Fibroblast of lung (primary cell): ENCODE measurements at places on chromosomes 12 and 14. TPM values are rescaled to one million over a fixed set of nuclear protein-coding genes. Genes with fewer than 3 reads are reported as not detected.
A peak's percentile ranks its signal among the peaks of the same experiment; 100 is the strongest.

COCH gene
- total RNA-seq: 0.33 and 0.51 TPM in 2 replicates

SLC25A47 gene
- under 0.01 TPM in 1 of 2 replicates, not detected in the other for total RNA-seq

GRCh38 chr14:31835049-31835448 is 242.1 kb upstream of the ARHGAP5 start:
- no peak for DNase-seq

DNA sequence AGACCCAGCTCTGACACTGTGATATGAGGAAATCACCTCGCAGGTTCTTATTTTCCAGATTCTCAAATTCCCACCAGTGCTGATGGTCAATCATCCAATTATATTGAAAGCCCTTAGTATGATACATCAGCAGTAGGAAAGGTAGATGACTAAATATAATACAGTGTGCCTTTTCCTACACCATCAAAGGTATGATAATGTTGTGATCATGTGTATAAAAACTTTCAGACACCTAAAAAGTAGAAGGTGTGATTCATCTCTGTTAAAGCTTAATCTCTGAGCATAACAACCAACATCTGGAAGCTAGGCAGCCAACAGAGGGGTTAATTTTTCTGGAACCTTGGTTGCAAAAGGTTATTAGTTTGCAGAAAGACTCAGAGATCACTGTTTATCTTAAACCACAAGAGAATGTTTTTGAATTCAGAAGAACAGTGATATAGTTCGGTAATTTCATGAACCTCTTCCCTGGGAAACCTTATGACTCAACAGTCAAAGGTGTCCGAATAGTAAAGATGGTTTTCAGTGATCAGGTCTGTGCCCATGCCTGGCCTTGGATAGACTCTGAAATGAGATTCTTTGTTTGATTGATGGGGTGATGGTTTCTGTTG is 122.5 kb downstream of the ETV6 start:
- peak; percentile 80 for DNase-seq

DNA sequence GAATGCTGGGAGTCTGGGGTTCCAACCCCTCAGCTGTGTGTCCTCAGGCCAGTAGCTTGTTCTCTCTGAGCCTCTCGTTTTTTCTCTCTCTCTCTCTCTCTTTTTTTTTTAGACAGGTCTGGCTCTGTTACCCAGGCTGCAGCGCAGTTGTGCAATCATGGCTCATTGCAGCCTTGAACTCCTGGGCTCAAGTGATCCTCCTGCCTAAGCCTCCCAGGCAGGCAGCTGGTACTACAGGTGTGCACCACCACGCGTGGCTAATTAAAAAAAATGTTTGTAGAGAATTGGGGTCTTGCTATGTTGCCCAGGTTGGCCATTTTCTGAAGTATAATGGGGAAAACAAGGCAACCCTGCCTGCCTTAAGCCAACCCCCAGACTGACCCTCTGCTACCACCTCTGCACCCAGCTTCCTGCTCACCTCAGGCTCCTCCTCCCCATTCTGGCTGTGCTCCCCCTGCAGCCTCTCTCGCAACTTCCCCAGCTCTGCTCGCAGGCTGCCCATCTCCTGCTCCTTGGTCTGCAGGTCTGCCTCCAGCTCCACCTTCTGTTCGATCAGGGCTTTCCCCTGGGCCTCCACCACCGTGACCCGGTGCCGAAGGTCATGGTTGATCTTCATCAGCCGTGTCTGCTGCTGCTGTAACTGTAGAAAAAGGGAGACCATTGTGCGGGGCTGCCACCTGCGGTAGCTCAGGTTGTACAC is 35.2 kb downstream of the RILPL1 start:
- no peak for DNase-seq

DNA sequence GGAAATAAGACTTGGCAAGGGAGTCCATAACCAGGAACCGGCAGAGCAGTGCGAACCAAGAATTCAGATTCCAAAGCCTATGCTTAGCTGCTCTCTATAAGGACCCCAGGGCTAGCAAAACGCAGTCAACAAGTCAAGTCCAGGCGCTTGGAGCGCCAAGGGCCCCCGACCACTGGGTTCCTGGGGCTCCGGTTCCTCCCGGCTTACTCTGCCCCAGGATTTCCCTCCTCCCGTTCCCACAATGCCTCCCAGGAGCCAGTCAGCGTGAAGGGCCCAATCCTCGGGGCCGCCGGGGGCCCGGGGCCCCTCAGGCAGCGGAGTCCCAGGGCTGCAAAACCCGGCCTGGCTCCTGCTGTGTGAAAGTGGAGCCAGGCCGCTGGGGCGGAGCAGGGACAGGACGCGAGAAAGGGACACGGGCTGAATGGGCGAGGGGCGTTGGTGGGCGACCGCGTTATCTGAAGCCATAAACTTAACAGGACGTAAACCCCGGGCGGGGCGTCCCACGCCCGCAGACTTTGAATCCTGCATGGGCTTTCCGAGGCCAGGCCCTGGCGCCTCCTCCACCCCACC is 1.5 kb downstream of the KRT8 start:
- peak; percentile 84 for DNase-seq

GRCh38 chr14:92944976-92945375 is 22.0 kb downstream of the CHGA start:
- no peak for DNase-seq

DNA sequence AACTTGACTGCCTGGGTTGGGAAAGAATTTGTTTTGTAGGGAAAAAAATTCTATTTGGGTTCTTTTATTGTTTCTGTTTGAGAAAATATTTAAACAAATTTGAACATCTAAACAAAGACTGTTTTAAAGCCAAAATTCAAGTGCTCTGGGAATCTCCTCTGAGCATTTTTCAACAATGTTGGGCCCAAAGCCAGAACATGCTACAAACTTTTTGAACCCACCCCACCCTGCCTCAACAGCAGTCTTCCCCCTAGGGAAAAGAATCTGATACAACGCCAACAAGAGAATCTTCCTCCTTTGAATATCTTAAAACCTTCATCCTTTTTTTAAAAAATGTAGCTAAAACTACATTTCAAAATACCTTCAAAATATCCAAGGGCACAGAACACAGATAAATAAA is 20.4 kb upstream of the NID2 start:
- no peak for DNase-seq

GRCh38 chr12:84807249-84807648 is 105.3 kb downstream of the SLC6A15 start:
- peak; percentile 64 for DNase-seq
